ENCODE measurements at places on chromosomes 13 and 19. TPM values are rescaled to one million over a fixed set of nuclear protein-coding genes. Genes with fewer than 3 reads are reported as not detected.

The LCP1 gene
- 44.8 TPM for total RNA-seq

DNA sequence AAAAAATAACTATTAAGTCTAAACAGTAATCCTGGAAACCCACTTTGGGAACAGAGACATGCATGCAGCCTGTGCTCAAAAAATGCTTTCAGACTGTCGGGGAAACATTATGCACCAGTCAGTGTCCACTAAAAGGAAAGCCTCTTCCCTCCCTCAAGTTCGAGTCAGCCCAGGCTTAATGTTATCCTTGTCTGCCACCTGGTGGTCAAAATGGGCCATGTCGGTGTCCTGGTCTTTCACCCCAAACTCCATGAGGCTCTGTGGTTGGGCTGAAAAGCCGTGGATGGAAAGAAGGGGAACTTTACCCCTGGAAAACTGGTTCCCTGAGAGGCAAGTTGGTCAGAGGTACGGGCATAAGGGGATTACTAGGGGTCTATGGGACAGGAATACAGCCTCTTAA lies 88.4 kb upstream of the ZNF492 start:
- DNase-seq: peak; percentile 48

- peak; percentile 32 for DNase-seq
These were observed 92.7 kb downstream of the TSHZ3 start for GRCh38 chr19:31256593-31256960.

DNA sequence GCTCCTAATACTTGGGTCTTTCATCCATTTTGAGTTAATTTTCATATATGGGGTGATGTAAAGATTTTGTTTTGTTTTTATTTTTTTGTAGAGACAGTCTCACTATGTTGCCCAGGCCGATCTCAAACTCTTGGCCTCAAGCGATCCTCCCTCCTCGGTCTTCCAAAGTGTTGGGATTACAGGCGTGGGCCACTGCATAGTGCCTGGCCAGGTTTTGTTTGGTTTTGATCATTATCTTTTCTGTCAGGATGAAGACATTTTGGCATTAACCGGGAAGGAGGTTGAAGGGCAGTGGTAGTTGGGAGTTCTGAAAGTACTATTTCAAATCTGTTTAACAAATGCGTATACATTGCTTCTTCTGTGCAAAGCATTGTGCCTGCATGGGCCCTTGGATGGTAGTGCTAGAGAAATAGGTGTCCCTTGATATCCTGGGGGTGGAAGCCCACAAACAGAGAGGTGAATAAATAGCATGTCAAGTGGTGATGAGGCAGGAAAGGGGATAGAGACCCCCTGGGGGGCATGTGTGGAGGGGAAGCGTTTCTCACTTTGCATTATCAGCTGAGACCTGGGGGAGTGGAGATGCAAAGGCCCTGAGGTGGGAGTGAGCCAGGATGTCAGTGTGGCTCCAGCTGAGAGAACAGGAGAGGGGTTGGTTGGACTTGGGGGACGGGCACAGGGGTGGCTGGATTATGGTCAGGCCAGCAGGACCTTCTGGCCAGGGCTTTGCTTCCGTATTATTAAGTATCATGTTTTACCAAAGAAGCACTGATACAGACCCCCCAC lies 41.4 kb downstream of the GATAD2A start:
- no peak for DNase-seq

- DNase-seq: peak; percentile 85
These were observed at the start of gene R3HDM4 for GRCh38 chr19:913080-913748. Gene R3HDM4 (minus strand): TSS chr19:913219. CDS start chr19:913157, 62 bp downstream.
